Activated naive CD8-positive, alpha-beta T cell treated with anti-CD3 and anti-CD28 coated beads, Interleukin-2, amount 50 U/mL, for 24 hours (primary cell): ENCODE measurements at places on chromosomes 6 and 20.

DNA sequence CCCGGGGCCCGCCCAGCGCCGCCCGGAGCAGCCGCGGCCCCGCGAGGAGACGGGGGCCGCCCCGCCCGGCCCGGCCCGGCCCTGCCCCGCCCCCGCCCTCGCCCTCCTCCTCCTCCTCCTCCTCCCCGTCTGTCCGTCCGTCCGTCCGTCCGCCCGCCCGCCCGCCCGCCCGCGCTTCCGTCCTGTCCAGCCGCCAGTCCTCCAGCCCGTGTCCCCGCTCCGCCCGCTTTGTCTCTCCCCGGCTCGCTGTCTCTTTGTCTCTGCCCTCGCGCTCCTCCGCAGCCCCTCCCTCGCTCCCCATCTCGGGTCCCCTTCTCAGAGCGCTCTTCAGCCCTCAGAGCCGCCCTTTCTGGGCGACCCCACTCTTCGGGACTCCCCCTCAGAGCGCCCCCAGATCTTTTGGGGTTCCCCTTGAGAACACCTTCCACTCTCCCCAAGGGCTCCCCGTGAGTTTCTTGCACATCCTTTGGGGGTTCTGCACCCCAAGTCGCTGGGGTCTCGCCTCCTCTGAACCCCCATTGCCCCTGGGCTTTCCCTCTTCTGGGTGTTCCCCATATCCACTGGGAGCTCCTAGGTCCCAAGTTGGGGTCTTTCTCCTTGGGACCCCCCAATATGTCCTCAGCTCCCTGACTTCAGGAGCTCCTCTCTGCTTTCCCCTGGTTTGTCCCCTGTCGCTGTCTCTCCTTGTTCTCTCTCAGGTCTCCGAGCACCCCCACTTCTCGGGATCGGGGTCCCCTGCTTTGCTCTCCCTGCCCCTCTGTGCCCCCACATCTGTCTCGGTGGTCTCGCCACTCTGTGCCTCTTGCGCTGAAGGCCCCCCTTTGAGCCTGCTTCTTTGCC is 79.5 kb upstream of the MYL9 start:
- peak; percentile 41 for DNase-seq

DNA sequence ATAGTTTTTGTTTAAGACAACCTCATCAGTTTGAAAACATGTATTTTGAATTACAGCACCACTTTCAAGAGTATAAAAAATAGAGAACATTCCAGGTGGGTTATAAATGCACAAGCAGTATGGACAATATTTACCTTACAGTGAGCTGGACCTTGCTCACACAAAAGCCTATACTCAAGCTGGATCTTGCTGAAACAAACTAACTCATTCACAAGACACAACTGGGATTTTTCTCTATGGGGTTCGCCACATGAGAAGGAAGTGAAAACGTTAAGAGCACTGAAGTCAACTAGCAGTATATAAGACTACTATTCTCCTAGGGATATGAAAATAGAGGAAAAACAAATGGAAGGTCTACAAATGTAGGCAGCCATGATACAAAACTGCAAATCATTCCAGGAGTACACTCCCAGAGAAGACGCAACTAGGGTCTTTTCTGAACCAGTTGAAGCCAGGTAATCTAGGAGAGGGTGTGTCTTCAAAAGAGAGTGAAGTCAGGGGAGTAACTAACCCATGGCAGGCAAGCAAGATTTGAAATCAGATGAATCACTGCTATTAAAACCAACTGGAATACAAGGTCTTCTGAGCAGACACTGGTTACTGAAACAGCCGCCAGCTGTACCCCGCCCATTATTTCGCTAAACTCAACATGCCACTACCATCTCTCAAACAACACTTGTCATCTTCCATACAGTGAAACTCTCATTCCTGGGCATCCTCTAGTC is 26.5 kb downstream of the STAU1 start:
- no peak for DNase-seq

DNA sequence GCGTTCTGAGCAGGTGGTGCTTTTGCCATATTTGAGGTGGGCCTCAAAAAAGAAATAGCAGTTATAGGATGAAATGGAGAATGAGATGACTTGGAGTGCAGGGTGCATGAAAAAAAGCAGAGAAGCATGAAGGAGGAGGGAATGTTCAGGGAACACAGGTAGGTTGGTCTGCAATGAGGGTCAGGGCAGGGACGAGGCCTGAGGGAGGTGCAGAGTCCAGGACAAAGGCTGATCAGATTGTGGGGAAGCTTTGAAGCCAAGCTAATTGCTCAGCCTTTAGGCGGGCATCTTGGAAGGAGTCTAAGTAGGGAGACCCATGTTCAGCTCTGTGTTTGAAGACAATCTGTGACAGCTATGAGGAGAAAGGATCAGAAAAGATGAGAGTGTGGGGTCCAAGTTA is 12.0 kb downstream of the TRAM2 start:
- no peak for DNase-seq

GRCh38 chr6:111096246-111096645 is 8.9 kb downstream of the SLC16A10 start:
- DNase-seq, result peak; percentile 20

GRCh38 chr6:4727671-4728435 is 48.4 kb upstream of the CDYL start:
- DNase-seq, result peak; percentile 20

- no peak for DNase-seq
These were observed 347.0 kb downstream of the RNGTT start for GRCh38 chr6:88616380-88616779.
